ENCODE measurements at places on chromosomes 6 and 20. TPM values are rescaled to one million over a fixed set of nuclear protein-coding genes. Genes with fewer than 3 reads are reported as not detected.

- no peak for DNase-seq
Measured at GRCh38 chr6:165581678-165582077, 81.4 kb downstream of the PDE10A start.

GRCh38 chr20:52668626-52669025 lies 303.5 kb upstream of the TSHZ2 start:
- no peak for DNase-seq

DNA sequence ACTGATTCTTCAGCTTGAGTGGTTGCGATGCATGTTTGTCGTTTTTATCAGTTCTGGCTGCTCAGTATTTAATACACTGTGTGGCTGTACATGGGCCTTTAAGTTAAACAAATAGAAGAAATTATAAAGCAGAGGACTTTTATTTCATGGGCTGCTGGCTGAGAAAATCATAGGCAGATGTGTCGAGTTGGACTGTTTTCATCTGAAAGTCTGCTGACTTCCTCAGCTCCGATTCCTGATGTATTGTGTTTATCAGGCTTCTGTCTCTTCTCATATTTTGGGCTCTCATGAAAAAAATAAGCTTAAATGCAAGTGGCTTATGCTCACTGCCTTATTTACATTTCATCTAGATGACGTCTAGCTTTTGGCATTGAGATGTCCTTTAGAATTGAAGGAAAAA lies 129.5 kb upstream of the GGTLC1 start:
- no peak for DNase-seq

DNA sequence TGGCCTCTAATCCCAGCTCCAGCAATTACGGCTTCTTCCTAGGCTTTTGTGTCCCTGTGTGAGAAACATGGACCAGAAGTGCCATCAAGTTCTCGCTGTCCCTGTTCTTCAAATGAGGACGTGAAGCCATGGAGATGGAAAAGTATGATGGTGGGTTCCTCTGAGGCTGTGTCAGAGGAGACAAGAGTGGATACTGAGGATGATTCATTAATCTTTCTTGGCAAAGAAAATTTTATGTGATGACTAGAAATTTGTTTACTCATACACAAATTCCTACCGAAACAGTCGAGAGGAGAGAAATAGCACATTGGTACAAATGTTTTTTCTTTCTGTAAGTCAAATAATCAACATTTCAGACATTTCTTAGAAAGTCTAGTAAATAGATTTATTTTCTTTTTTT lies 35.0 kb upstream of the PNRC1 start:
- no peak for DNase-seq

ABCF1 gene
- 54.6 TPM for polyA plus RNA-seq

DNA sequence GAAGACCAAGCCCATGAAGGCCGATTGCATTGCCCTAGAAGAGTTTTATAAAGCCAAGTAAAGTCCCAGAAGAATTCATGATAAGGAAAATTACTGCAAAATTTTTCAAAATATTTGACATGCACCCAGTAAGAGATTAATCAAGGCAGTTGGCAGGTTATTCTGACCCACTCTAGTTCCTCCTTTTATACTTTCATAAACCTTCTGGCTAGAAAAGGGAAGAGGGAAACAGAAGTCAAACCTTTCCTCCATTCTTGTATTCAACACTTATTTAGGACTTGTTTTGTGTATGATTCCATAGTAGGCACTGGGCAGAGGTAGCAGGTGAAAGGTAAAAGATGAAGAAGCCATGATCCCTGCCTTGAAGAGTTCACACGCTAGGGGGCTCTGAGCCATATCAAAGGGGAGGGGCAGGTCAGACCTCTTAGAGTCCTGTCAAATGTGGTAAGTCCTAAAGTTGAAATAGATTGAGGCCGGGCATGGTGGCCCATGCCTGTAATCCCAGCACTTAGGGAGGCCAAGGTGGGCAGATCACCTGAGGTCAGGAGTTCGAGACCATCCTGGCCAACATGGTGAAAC lies 85.4 kb downstream of the NDUFAF5 start:
- no peak for DNase-seq

All from cardiac muscle cell (in vitro differentiated cells and primary cell).